ENCODE measurements at places on chromosomes 16 and 17.

GRCh38 chr17:12909046-12909445 lies 108.8 kb downstream of the ELAC2 start:
- no peak for DNase-seq

- DNase-seq = no peak
These were observed 239.2 kb upstream of the GSE1 start for GRCh38 chr16:85373741-85374570.

- no peak for DNase-seq
These were observed 159.6 kb downstream of the PRKCA start for GRCh38 chr17:66462010-66462409.

- no peak for DNase-seq
These were observed 52.9 kb upstream of the KIFC3 start for GRCh38 chr16:57855188-57855587.

GRCh38 chr17:66172691-66173223 lies 19.2 kb downstream of the CEP112 start:
- DNase-seq = no peak

- DNase-seq = no peak
These were observed 35.2 kb downstream of the USP22 start for GRCh38 chr17:21007646-21008045.

DNA sequence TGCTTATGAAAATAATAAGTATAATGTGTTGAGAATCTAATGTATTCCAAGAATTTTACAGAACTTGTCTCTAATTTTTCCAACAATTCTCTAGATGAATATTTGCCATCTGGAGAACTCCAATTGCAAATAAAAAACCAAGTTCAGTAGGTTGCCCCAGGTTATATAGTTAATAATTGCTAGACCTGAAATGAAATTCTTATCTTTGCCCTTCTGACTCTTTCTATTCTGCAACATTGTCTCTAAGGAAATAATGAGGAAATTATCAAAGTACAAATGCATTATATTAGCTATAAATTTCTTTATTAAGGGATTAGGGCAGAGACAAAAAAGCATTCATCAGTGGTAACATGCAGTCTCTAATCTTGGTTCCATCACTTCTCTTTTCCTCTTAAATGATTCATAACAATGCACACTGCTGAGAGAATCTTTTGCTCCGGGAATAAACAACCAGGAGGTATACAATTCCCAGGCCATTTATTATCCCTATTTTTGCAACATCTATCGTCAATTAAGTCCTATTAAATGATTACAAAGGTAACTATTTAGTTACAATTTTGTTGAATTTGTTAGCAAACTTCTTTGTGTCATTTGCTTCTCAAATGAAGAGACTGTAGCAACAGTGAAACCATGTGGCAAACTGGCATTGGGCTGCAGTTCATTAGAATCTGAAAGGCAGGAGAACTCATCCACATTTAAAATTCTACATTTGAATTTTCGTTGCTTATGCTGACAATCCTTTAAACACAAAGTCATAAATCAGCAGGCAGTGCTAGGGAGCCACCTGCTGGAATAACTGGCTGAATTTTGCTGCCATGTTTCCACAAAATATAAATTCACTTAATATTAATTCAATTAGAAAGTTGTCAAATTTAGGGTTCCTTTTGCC lies 349.6 kb downstream of the KIF2B start:
- no peak for DNase-seq

DNA sequence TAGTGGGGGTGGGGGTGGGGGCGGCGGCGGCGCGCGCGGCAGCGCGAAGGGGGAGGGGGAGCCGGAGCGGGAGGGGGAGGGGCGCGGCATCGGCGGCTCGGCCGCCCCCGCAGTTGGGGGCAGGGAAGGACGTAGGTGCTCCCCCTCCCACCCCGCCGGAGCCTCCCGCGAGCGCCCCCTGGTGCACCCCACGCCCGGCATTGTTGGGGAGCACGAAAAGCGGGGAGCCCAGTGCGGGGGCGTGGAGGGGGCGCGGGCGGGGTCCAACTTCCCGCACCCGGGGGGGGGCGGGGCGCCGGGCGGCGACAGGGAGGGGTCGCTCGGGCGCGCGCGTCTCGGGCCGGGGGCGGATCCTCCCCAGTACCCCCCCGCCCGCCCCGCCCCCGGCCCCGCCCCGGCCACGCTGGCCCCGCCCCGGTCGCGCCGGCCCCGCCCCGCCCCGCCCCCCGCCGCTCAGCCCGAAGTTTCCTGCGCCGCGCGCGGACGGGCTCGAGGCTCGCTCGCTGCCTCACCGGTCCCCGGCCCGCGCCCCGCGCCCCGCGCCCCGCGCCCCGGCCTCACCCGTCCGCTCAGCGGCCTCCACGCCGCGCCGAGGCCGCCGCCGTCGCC lies at the start of gene CACNA1H:
Gene CACNA1H, plus strand, starts transcription at position 456 of the 609 bp plus-strand sequence. CDS start 632 bp downstream, outside the sequence.
- peak; percentile 50 for DNase-seq

DNA sequence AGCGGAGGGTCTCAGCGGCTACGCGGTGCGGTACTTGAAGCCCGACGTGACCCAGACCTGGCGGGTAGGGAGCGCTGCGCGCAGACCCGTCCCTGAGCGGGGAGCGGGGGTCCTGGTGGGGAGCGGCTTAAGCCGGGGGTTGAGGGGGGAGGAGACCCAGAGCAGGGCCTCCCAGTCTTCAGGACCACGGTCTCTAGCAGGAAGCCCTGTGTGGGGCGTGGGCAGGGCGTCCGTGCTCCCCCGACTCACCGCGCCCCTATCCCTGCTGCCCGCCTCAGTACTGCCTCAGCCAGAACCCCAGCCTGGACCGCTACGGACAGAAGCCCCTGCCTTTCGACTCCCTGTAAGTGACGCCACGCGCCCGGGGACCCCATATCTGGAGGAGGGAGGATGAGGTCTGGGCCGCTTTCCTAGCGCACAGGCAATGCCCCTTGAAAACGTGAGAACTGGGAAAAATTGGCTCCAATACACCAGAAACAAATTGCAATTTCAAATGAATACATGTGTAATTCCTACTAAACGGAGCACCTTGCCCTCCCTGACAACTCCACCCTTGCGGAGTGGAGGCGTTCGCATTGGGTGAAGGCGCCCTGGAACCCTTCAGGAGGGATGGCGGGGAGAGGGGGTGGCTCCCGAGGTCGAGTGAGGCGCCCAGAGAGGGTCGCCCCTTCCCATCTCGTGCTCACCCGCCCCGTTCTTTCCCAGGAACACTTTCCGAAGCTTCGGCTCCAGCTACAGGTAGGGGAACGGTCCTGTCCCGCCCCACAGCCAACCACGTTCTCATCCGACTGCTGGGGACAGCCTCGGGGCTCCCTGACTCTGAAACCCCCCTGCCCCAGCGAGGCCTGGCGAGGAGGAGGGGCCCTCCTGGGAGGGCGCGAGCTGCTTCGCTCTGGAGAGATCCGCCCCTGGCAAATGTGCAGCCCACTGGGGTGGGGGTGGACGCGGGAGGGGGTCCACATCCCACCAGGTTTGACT lies 14.6 kb upstream of the CNGB1 start:
- DNase-seq = no peak

DNA sequence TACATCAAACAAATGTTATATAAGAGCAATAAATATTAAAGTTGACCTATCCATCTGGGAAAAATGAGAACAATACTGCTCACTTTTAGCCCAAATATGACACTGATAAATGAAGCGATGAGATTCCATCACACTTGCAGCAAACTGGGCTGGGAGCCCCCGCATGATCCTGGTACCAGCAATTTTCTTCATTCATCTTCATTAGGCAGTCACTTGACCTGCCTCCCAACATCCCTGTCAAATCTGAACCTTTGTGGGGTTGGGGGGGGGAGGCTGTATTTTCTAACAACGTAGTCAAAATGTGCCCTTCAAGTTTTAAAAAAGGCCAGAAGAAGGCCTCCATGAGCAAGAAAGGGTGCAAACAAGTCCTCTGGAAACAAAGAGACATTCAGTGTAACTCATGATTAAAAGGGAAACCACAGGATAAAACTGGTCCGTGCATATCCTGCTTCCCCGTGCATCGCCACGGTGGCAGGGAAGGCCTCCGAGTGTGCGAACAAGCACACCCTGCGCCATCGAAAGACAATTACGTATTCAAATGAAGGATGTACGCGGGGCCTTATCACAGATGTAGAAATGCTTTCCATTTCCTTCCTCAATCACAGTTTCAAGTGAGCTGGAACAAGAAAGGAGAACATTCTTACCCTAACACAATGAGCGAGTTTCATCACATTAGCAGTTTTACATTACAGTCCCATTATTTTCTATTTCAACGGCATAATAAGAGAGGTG lies 48.4 kb downstream of the TOX3 start:
- DNase-seq = no peak

GRCh38 chr17:39755554-39756379 lies 18.0 kb downstream of the GRB7 start:
- peak; percentile 54 for DNase-seq

DNA sequence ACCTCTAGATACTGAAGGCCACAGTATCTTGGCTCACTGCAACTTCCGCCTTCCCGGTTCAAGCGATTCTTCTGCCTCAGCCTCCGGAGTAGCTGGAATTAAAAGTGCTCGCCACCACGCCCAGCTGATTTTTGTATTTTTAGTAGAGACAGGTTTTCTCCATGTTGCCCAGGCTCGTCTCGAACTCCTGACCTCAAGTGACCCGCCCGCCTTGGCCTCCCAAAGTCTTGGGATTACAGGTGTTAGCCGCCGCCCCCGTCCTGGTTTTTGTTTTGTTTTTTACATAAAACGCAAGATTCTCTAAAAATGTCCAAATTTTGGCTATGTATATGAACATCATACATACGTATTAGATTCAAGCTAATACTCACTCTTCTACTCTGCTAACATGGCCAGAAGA lies 2.0 kb upstream of the GGNBP2 start:
- DNase-seq = no peak

GRCh38 chr16:20166531-20167235 lies 93.0 kb upstream of the GPR139 start:
- no peak for DNase-seq

GRCh38 chr17:57366558-57367351 lies 110.4 kb downstream of the MSI2 start:
- DNase-seq = no peak
